Psoas muscle (tissue), 8 donors: ENCODE measurements at places on chromosomes 7 and 10. TPM values are rescaled to one million over a fixed set of nuclear protein-coding genes. Genes with fewer than 3 reads are reported as not detected.

GRCh38 chr7:15678653-15679052, 7.8 kb downstream of the MEOX2 start:
- no peak for DNase-seq

DNA sequence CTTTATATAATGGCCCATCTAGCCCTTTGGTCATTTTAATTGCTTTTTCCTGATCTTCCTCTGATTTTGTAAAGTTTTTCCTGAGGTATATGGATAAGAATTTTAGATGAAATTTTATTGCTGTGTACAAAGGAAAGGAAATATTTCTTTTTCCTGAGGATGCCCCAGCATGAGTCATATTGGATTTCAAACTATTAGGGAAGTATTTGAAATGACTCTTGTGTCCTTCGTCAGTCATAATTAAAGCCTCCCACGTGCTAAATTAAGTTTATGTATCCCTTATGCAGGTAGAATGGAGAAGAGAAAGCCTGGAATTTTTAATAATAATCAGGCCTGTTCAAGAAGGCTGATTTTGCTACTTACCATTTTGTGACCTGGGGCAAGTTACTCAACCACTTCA, 82.6 kb upstream of the GLI3 start:
- no peak for DNase-seq

- DNase-seq = no peak
Measured at GRCh38 chr10:98956576-98957260, 278.9 kb downstream of the HPSE2 start.

- no peak for DNase-seq
Measured at GRCh38 chr10:17250736-17251135, 22.7 kb downstream of the VIM start.

- no peak for DNase-seq
Measured at GRCh38 chr7:37719077-37719476, 35.5 kb downstream of the GPR141 start.

DNA sequence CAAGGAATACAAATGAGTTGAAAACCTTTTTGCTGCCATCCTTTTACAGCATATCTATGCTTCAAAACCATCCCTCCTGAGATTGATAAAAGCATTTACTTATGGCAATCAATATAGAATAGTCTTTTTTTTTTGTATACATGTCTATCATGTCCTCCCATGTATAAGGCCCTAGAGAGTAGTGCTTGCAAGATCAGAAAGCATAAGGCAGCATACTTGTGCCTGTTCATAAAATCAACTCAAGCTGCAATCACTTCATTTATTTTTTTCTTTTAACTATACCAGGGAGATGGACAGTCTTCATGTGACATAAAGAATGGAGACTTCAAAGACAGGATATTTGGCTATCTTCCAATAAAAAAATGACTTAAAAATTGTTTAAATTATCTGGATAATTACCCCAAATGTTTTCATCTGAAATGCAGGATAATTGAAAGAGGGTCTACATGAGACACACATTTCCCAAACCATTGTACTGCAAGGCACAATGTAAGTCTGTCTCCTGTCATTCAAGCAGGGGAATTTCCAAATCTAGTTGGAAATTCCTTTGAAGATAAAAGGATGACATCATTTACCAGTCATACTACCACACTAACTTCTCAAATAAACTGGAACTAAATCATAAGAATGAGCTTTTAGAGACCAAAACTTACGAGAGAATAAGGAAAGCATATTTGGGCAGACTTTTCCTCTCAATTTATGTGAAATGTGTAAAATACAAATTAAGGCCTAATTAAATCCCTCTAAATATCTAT, 22.5 kb downstream of the LRRN3 start:
- DNase-seq = no peak

DNA sequence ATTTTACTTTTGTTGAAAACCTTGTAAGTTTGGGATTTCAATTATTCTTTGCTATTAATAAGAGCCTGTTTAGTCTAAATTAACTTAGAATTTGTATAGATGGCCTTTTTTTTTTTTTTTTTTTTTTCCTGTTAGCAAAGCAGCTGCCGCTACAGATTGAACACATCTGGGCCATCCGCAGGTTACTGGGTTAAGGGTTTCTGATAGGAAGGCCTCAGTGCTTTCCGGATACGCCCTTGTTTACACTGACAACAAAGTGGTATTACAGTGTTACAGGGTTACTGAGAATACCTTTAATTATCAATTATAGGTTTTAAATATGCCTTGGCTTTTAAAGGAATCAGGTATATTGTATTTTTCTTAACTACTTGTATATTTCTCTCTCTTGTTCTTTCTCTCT, 76.8 kb downstream of the PTN start:
- no peak for DNase-seq

GRCh38 chr7:32058002-32058401, 12.2 kb downstream of the PDE1C start:
- DNase-seq = no peak

DNA sequence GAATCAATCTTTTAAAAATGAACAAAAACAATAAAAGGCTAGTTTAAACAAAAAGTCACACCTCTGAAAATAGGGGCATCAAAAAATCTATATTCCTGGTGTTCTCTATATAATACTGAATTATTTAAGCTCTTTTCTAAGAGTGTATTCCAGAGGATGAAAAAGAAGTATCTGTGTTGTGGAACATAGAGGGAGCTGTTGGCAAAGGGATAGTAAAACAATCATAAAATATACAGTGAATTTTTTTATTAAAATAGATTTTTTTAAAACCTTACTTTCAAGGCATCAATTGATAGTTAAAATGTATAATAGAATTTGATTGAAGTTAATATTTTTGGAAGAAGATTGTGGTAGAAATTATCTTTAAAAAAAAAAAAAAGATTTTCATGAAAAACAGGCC, 1409.1 kb upstream of the CELF2 start:
- DNase-seq = no peak

Gene MYO3A
- total RNA-seq = 0.32 TPM

Gene MKI67
- total RNA-seq = 0.02 TPM

Gene TYW1B
- total RNA-seq = 2.0 TPM

Gene CLRN3
- total RNA-seq = not detected

Gene TDRD1
- not detected for total RNA-seq

Gene CFAP58
- total RNA-seq = 0.44 TPM

Gene KNDC1
- not detected for total RNA-seq

Gene RELN
- 0.32 TPM for total RNA-seq

Gene GPR146
- total RNA-seq = 8.0 TPM

Gene ZNF365
- not detected for total RNA-seq

Gene OR9A2
- total RNA-seq = not detected
